Left colon (tissue), 2 donors: ENCODE measurements at places on chromosomes 4 and X.

GRCh38 chr4:48596336-48596735, 106.3 kb downstream of the ZAR1 start:
- no peak for DNase-seq

DNA sequence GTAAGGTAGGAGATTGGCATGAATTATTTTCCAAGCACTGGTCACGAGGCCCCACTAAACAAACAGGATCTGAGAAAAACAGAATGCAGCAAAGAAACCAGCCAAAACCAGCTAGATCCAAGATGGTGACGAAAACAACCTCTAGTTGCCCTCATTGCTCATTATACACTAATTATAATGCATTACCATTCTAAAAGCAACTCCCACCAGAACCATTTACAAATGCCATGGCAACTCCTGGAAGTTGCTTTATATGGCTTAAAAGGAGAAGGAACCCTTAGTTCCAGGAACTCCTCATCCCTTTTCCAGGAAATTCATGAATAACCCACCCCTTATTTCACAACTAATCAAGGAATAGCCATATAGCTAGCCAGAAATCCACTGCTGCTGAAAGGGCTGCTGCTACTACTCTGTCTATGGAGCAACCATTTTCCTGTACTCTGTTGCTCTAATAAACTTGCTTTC, 69.3 kb downstream of the ABCB7 start:
- DNase-seq: no peak

- no peak for DNase-seq
Observed at GRCh38 chr4:177222781-177223180, 86.9 kb upstream of the NEIL3 start.

DNA sequence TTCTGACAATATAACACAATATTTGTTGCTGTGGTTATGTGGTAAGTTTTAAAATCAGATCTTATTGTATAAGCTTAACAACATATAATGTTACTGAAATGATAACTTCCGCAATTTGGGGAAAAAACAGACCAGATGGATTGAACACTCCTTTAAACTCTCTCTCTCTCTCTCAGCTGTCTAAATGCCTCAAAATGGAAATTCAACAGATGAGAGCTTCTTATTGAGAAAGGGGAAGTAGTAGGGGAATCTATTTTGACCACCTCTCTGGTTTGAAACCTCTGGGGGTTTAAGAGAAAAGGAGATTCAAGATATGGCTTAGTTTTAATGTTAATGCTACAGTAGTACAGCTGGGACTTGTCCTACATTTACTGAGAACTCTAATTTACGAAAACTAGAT, 40.3 kb downstream of the DMD start:
- no peak for DNase-seq

- no peak for DNase-seq
Observed at GRCh38 chr4:150746156-150746555, 164.2 kb downstream of the MAB21L2 start.

- DNase-seq: no peak
Observed at GRCh38 chrX:106973433-106974149, 26.4 kb downstream of the MORC4 start.

- DNase-seq: no peak
Observed at GRCh38 chr4:54548098-54548620, 109.6 kb upstream of the KIT start.

DNA sequence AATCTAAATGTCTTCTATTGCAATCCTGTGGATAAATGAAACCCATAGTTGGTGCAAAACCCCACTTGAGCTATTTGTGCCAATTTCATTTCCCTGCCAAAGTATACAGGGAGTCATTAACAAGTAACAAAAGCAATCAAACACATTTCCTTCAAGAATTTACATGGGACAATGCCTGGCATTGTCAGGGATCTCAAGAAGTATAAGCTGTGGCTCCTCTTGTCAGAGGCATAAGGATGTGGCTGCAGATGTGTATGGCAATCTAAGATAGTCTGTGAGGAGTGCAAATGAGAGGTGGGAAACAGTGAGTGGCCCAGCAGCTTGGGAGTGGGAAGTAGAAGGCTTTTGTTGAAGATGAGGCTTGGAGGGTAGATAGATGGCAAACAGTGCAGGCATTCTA, 58.0 kb upstream of the SCML1 start:
- DNase-seq: no peak

- DNase-seq: no peak
Observed at GRCh38 chr4:81746071-81746470, 274.4 kb upstream of the RASGEF1B start.

DNA sequence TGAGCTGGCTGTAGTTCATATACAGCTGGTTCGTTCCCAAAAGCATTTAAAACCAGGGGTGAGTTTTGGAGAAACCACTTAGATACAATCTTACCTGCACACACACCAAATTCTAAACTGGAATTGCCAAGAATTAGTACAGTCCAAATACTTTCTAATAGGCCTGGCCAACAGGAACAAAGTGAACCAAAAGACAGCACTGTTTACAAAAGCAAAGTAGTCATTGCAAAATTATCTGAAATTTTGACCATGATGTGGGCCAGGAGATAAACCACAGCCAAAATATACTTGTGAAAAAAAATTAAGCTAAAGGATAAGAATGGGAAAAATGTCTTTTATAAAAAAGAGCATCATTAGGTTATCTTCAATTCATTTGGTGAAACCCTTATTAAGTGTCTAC, 37.9 kb upstream of the NAP1L5 start:
- DNase-seq: no peak

- no peak for DNase-seq
Observed at GRCh38 chr4:68346461-68346860, 3.4 kb downstream of the YTHDC1 start.

GRCh38 chr4:95209927-95210326, 338.8 kb downstream of the UNC5C start:
- no peak for DNase-seq

- DNase-seq: no peak
Observed at GRCh38 chrX:153806999-153807575, 12.6 kb downstream of the SSR4 start.

DNA sequence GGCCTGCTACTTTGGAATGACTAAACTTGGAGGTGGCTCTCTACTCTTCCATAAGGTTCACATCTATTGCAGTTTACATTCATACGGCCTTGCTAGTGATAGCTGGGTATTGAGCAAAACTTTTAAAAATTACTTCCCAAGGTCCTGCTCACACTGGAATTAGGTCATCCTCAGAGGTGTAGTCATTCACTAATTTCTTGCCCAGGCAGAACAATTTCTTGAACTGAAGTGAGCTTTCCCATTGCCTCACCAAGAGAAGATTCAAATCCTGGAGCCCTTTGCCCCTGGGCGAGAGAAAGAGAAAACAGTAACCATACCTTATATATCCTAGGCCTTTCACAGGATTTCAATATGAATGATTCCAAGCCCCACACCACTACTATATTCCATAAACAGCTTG, 109.2 kb downstream of the GUCY2F start:
- no peak for DNase-seq

DNA sequence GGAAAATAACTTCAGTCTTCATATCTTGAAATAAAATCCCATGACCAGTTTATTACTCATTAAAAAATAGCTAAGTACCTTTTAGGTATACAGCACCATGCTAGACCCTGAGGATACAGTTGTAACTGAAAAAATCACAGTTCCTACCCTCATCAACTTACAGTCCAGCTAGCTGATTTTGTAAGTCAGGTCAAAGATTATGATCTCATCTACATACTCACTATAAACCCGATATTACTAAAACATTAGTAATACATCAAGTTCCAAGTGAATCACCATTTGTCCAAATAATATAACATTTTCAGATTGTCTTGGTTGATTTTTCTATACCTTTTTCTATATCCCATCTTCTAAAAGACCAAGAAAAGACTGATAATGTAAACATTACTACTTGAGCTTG, 333.9 kb downstream of the INPP4B start:
- no peak for DNase-seq

DNA sequence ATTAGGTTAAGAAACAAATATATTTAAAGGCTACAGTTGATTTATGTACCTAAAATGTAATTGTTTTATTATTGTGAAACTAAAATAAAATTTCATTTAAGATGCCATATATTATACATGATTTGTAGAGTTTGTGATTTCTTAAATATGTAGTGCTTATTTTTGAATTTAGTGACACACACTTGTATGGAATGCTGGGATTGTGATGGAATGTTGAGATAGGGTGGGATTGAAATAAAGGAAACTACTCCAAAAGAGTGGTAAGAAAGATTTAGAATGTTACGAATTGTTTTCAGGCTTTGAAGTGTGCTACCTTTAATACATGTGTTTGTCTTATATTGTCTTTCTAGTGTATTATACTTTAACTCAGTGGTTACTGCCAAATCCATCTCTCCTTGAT, 330.3 kb upstream of the PITX2 start:
- no peak for DNase-seq

- DNase-seq: no peak
Observed at GRCh38 chr4:44149282-44149681, 299.3 kb downstream of the KCTD8 start.

DNA sequence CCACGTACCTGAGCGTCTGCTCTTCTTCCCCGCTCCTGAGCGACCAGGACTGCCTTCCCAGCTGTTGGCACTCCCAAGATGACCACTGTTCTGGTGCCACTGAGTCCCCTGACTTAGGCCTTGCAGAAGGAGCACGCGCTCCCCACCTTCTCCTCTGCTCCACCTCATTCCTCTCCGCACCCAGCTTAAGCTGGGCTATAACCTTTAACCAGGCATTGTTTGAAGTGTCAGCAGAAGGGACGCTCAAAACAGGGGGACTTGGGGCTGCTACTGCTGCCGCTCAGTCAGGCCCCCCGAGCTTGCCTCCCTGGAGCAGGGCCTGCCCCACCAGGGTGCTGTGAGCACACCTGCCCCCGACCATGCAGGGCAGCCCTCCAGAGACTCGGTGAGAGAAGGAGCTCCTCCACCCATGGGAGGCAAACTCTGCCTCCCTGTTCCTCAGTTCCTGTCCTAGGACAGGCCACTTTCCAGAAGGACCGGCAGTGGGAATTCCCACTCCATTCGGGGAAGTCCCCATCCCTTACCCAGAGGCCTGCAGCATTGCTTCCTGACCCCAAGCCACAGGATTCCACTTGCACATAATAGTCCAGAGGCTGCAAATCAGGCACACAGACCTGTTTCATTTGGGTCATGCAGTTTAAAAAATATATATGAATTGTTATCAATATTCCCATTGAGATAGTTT, 99.7 kb upstream of the ENPP6 start:
- no peak for DNase-seq

DNA sequence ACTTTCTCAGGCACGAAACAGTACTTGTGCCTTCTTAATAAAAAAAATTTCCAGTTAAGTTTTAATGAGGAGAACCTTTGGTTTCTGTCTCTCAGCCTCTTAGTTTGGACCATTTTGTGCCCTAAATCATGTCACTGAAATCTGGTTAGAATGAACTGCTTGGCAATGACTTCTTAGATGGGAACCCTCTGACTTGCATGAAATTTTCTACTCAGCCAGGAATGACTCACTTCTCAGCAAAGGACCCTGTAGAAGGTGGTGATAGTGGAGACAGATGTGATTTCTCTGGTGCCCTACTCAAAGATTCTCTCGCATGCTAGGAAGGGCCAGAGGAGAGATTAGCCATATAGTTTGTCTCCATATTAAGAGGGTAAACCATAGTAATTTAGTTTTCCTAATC, 50.5 kb downstream of the RASL11B start:
- no peak for DNase-seq

DNA sequence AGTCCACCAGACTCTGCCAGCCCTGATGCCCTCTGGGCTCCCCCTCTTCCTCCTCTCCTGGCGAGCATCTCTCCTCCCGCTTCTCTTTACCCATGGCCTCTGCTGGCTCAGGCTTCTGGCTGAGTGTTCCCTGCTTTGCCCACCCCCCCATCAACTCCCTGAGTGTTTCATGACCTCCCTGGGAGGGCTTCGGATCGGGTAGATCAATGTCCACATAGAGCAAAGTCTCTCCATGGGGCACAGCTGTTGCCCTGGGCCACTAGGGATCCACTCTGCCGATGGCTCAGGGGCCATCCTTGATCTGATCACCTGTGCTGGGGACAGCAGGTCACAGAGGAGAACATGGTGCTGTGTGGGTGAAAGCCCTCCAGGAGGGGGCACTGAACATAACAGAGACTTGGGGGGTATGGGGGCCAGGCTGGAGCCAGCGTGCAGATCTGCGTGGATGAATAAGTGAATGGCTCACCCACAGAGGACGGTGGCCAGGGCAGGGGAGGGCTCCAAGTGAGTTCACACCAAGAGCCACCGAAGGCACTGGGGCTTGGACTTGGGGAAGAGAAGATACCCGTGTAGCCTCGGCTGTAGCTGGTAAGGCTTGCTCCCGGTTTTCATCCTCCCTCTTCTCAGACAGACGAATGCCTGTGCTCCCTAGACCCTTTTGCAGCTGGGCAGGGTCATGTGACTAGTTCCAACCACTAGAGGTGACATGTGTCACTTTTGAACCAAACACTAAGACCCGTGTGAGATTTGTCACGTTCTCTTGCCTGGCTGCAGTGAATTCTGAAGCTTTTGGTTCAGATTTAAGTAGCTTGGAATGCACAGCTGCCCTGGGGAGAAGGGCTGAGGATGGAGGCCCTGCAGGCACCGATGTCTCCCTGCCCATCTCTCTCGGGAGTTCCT, 23.2 kb upstream of the AFAP1 start:
- DNase-seq: no peak

DNA sequence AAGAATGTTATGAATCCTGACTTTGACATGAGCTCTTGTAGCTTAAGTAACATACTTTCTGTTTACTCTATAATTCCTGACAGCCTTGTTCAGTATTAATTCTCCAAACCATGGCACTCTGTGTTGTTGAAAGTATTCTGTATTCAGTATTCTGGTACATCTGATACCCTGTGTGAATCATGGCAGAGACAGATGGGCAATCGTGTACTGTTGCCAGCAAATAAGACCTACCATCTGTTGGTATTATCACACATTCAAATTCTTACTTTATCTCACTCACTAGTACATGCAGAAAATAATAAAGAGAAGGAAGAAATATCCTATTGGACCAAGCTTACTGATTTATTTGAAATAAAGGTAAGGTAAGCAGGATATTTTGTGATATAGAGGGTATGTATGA, 7.9 kb downstream of the MBTPS2 start:
- no peak for DNase-seq

DNA sequence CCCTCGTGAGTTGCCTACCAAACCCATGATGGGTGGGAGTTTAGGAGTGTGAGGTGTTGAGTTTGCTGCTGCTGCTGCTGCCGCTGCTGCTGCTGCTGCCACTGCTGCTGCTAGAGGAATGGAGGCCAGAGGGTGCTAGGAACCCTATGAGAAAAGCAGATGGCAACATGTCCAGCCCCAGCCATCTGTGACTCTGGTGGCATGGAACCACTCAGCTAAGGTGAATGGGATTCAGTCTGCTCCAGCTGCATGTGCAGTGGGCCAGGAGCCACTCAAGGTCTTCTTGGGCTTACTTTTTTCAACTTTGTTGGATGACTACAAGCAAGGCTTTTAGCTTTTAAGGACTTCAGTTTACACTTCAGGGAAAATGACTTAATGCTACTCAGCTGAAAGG, 103.8 kb downstream of the RTL5 start:
- DNase-seq: no peak
